Ascending aorta (tissue), 2 donors: ENCODE measurements at places on chromosomes 7 and 10. TPM values are rescaled to one million over a fixed set of nuclear protein-coding genes. Genes with fewer than 3 reads are reported as not detected.

Gene CLRN3
- not detected for total RNA-seq

Gene HOXA4
- 2.1 TPM for total RNA-seq

Gene ZNF467
- total RNA-seq: 42.3 TPM

Gene PLAU
- total RNA-seq: 1.5 TPM

Gene TUBAL3
- total RNA-seq: not detected

Gene IFIT1B
- total RNA-seq: not detected

Gene FUOM
- 38.5 TPM for total RNA-seq

Gene NPTX2
- total RNA-seq: 44.2 TPM

Gene PHKG1
- 1.1 TPM for total RNA-seq

Gene UCN3
- not detected for total RNA-seq

Gene PALD1
- total RNA-seq: 21.7 TPM

Gene ADAM8
- 21.4 TPM for total RNA-seq

Gene ARHGAP22
- total RNA-seq: 2.0 TPM

Gene SCIN
- not detected for total RNA-seq

Gene HMX3
- not detected for total RNA-seq

Gene COL28A1
- total RNA-seq: 0.11 TPM

Gene GRID2IP
- not detected for total RNA-seq
